Right kidney (tissue), 9 donors: ENCODE measurements at places on chromosomes 7 and 10.

- peak; percentile 71 for DNase-seq
Measured at GRCh38 chr7:87628780-87629569, 777 bp downstream of the RUNDC3B start.

- peak; percentile 91 for DNase-seq
Measured at GRCh38 chr7:83162402-83163256, at the start of gene PCLO. TSS of gene PCLO (minus strand) at chr7:83162884. CDS start at chr7:83162592, 292 bp downstream.

DNA sequence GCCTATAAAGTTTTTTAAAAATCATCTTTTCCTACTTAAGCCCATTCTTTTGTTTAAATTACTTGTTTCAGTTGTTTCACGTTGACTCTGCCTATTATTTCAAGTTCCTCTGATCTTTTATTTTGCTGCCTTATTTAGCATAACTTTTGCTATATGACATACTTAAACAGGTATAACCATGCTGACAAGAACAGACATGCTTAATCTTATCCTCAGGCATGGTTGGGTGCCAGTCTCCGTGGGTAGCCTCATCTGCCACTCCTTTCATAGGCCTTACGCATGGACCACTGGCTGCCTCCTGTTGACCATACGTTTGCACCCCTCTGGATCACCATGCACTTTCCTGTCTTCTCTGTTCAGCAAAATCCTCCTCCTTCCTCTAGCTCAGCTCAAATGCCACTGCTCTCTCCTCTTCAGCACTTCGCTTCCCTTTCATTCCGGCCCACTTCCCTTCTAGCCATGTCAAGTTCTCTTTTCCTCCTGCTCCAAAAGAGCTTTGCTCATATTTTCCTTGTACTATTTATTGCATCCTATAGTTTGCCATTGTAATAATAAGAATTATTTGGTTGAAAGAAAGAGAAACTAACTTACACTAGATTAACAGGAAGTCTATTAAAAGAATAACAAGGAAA is 10.0 kb upstream of the TSPAN33 start:
- DNase-seq: no peak

DNA sequence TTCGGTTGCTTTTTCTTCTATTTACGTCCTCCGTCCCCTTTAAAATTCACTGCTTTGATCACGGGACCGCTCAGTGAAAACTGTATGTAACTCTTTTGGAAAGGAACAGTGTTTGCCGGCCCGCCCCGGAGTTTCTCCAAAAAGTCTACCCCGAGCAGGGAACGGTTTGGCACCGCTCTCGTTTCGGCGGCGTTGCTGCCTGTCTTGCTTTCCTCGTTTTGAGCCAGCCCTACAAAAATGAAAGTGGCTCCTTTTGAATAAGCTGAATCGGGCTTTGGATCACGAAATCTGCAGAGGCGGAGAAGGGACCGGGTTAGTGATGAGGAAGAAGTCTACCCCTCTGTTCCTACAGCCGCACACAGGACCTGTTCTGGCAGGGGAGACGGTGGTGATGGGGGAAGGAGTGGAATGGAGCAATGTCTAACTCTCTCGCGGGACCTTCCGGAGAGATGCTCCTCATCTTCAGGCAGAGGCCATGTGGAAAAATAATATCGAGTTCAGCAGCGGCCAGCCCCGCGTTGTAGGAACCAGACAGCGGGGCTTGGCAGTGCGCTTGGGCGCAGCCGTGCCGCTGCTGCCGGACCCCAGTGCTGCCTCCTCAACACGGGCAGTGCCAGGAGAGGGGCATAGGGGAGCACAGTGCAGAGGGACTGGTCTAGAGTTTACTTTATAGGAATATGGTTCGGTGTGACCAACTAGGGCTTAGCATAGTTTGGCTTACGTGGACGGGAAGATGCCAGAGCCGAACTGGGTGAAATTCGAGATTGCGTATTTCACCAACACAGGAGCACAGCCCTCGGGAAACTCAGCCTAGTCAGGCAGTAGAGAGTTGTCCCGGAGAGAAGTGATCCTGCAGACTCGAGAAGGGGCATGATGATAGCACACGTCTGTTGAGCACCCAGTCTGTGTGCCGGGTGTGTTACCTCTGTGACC is 1.4 kb downstream of the HTRA1 start:
- DNase-seq: peak; percentile 68

DNA sequence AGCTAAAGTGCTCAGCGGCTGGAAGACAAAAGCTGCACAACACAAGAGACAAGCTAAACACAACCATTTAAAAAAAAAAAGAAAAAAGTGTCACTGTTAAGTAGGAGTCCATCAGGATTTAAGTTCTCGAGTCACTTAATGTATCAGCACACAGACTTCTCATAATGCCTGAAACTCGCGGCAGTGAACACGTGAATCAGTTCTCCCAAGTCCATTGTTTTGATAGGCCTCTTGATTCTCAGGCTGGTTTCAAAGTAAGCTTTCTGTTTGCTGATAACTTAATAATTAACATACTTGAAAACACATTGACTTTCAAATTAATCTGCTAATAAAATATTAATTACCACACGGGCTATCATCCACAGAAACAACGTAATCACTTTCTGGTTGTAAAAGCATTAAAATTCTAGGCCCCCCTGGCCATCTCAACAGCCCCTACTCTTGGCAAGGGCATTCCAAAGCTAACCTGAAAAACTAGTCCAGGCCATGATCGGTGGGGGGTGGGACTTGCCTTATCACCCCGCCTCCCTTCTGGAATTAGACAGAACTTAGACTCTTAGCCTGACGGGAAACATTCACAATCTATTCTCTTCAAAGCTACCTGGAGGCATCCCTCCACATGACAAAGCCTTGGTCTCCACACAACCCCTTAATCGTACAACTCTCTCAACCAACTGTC is 129.0 kb downstream of the DIP2C start:
- no peak for DNase-seq

GRCh38 chr7:158536871-158537515 is 50.6 kb downstream of the PTPRN2 start:
- DNase-seq: no peak

DNA sequence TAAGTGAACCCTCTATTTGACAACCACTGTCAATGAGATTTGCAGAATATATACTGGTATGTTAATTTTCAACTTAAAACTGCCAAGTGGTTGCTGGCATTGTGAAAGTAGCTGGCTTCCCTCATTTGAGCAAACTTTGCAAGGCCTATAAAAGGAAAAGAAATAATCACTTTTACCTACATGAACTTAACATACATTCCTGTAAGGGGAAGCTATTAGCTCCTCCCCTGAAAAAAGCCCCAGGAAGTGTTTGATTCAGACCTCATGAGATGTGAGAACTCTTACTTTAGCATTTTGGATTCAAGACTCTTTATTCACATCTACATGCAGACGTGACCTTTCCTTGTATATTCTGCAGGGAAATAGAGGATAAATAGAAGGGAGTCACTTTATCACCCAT is 175.6 kb downstream of the OTUD1 start:
- DNase-seq: no peak

DNA sequence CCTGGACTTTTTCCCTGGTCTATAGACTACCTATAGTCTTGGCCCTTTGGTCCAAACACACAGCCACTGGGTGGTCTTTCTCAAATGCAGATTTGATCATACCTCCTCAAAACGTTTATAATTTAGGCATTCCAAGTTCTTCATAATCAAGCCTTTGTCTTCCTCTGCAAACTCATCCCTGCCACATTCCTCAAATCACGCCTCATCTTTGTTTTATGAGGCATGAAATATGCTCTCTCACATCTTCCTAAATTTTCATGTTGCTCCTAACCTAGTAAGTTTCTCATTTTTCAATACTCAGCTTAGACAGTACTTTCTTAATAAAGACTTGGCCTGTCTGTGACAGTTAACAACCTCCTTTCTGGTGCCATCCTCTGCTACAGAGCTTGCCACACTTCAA is 10.9 kb upstream of the HERC4 start:
- DNase-seq: no peak

DNA sequence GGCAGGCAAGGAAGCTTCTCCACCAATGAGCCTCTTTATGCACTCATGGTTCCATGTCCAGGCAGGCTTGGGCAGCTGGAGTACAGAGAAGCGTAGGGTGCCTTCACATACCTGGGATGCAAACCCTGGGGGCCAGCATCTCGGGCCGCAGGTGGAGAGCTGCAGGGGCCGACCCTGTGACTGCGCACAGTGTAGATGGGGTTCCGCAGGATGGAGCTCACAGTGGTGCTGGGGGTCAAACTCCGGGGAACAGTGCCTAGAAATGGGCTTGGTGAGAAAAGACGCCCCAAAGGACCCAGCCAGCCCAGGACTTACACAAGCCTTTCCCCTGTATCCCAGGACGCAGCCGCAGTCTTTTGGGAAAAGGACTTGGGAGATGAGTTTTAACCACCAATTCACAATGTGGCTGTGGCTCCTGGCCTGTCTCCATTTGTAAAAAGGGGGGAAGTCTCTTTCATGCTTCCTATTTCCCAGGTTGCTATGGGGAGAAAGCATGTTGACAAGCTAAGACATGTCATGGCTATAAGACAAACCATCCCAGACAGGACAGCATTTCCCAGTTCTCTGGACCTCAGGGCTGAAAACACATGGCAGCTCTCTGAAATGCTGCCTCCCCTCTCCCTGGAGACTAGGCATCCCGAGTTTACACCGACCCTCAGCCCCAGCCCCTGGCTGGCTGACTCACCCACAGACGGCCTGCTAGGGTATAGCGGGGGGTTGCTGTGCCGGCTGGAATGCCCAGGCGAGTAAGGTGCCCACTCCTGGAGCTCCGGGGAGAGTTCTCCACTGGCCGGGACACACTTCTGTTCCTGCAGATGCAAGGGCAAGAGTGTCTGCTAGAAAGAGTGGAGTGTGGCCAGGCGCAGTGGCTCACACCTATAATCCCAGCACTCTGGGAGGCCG is 107.1 kb downstream of the DLG5 start:
- DNase-seq: no peak

- DNase-seq: no peak
Measured at GRCh38 chr7:158646766-158647474, 57.7 kb downstream of the NCAPG2 start.

DNA sequence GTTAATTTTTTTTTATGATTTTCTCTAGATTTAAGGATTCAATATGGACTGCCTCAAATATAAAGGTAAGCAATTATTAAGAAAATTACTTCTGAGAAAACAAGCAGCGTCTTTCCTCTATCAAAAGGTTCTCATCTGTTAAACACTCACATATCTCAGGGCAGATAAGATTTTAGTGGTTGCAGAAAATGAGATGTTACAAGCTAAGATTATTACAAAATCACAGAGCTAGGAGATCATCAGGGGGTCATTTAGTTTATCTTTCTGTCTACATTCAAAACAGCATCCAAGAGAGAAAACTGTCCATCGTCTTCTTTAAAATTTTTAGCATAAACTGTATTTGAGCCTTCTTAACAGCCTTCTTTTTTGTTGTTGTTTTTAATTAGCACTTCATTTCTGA is 29.1 kb upstream of the RHOBTB1 start:
- DNase-seq: no peak

- DNase-seq: no peak
Measured at GRCh38 chr10:130064783-130065182, 45.8 kb downstream of the C10orf143 start.

GRCh38 chr7:137094-137891 is 55.1 kb upstream of the FAM20C start:
- no peak for DNase-seq

- DNase-seq: no peak
Measured at GRCh38 chr7:135180122-135180521, 9.6 kb upstream of the CYREN start.

GRCh38 chr10:73862011-73862410 is 12.3 kb downstream of the CAMK2G start:
- no peak for DNase-seq

GRCh38 chr10:79196470-79197461 is 128.0 kb downstream of the ZMIZ1 start:
- peak; percentile 72 for DNase-seq

DNA sequence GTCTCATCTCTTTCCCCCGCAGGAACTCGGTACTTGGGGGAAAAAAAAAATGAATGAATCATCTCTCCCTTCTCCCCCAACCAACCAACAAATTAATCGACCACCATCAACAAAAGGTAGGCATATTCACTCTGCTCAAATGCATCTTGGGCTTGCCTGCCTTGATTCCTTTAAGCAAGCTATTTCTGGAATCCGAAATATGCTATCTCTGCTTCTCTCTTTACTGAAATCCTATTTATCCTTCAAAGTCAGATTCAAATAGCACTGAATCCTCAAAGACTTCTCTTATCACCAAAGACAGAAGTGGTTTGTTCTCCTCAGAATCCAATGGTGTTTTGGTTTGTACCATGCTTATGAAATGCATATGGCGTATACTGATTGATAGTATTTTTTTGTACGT is 49.6 kb upstream of the TPK1 start:
- no peak for DNase-seq

GRCh38 chr10:91088300-91089140 is 131.9 kb upstream of the PCGF5 start:
- no peak for DNase-seq

DNA sequence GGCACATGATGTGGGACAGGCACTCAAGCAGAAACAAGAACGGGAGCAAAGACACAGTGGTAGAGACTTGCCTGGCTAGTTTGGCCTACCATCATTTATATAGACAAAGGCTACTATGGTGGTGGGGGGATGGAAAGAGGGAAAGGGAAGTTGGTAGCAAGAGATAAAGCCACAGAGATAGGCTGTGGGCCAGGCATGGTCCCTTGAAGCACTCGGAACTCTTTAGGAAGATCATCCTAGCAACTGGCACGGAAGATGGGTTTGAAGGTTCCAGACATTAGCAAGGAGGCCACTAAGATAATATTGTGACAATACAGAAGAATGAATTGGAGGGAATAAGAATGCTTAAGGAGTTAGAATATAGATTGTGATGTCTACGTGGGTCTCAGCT is 319.6 kb downstream of the ELMO1 start:
- DNase-seq: no peak

- no peak for DNase-seq
Measured at GRCh38 chr7:107998150-107998549, 4.8 kb downstream of the LAMB1 start.

DNA sequence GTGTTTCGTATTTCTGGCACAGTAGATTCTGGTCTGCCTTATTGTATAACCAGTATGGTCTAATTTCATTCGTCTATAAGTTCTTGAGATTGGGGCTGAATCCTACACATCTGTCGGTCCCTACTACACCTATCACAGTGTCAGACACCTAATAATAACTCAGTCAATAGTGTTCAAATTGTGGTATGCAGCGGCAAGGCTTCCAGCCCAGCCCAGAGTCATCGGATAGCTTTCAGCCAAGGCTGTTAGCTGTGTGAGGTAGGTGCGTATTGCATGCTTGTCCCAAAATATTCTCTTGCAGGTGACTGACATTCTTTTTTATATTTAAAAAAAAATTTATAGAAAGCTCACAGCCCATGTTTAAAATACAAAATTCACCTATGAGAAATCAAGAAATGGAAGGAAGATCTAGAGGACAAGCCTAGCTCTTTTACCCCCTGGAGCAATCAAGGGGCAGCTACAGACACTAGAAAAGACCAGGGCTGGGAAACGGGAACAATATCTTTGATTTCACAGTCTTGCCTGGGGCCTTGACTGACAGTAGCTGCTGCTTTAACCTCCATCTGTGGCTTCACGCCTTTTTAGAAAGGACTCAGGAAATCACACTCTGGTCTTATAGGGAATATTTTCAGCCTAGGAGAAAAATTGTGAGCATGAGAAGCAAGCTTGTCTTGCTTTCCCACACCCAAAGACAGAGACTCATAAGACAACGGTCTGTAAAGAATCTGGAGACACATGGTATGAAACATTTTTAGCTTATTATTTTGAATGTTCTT is 9.5 kb upstream of the ASB4 start:
- DNase-seq: no peak
